ENCODE measurements at places on chromosomes 6 and 20.

- no peak for DNase-seq
These were observed 2.5 kb upstream of the FASTKD5 start for GRCh38 chr20:3162080-3162611.

GRCh38 chr6:18186540-18187250 is 31.5 kb downstream of the KDM1B start:
- peak; percentile 66 for DNase-seq

- no peak for DNase-seq
These were observed 31.6 kb upstream of the CENPW start for GRCh38 chr6:126308362-126308761.

DNA sequence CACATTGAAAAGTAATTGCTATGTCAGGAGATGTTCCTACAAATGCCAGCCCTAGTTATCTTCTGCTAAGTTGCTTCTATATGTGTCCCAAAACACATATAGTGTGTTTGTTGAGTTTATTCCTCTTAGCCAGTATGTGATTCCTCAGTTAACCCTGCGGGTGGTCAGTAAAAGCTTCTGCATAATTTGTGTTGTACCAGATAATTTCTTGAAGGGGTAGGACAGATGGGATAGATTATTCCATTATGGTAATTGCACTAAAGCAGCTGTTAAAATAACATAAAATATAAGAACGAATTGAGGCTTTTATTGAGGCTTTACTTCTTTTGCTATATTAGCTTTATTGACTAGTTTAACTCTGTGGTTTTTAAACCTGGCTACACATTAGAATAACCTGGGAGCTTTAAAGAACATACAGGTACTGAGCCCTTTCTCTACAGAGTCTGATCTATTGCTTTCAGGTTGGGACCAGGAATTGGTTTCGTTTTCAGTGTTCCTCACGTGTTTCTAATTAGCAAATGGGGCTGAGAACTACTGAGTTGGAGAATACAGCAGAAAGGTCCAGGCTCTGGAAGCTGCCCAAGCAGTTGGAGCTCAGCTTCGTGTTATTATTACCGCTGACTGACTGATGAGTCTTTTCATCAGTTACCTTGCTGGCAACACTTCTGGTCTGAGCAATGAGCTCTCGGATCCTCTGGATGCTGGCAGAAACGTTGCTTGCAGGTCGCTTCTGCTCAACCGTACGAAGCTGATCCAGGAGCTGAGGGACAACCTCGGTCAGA is 56.9 kb downstream of the FAM229B start:
- no peak for DNase-seq

- peak; percentile 71 for DNase-seq
These were observed 55.3 kb upstream of the CEP85L start for GRCh38 chr6:118706702-118707101.

- no peak for DNase-seq
These were observed 32.7 kb upstream of the SLC22A1 start for GRCh38 chr6:160088784-160089533.

DNA sequence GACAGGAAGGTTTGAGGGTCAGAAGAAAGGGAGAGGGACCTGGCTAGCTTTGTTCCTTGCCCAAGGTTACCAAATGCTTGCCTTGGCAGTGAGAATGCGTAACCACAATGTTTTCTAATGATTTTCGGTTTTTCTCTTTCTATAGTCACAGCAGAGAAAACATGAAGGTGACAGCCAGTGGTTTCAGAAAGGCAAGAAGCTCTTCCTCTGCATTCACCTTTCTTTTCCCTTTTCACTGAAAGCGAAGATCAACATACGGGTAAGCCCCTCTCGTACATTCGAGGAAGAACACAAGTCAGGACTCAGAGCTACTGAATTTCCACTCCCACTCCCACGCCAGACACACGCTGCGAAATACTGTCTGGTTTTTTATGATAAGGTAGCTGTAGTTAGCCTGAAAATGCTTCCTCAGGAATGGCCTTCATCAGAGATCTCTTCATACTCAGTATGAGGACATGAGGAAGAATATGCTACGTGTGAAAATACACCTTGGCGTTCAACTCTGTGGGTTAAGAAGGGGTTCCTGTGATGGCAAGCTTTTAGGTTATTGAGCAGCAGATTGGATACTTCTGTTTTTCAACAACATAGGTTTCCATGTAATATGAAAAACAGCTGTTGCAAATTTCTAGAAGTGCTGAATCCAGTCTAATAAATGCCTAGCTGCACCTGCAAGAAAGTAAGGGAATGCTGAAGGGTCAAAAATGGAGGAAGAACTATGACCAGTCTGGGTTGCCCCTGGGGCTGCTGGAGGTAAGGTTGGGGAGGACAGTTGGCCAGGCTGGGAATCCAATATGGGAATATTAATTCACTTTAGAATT is 7.4 kb upstream of the CD83 start:
- DNase-seq = no peak

GRCh38 chr6:135179920-135180541 is 1.1 kb upstream of the MYB start:
- DNase-seq = no peak

DNA sequence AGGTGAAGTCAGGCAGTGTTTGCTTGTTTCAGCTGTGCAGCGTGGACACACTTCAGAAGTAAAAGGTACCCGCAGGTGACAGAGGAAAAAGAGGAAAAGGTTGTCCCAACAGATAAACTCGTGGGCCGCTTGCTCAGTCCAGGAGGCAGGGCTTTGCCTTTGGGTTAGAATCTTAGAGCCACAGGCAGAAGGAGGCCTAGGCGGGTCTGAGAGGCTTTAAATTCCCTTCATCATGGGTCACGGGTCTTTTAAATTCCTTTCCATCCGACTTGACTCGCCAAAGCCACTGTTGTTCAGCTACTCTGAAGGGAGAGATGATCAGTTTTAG is 48.2 kb downstream of the AGPAT4 start:
- peak; percentile 28 for DNase-seq

DNA sequence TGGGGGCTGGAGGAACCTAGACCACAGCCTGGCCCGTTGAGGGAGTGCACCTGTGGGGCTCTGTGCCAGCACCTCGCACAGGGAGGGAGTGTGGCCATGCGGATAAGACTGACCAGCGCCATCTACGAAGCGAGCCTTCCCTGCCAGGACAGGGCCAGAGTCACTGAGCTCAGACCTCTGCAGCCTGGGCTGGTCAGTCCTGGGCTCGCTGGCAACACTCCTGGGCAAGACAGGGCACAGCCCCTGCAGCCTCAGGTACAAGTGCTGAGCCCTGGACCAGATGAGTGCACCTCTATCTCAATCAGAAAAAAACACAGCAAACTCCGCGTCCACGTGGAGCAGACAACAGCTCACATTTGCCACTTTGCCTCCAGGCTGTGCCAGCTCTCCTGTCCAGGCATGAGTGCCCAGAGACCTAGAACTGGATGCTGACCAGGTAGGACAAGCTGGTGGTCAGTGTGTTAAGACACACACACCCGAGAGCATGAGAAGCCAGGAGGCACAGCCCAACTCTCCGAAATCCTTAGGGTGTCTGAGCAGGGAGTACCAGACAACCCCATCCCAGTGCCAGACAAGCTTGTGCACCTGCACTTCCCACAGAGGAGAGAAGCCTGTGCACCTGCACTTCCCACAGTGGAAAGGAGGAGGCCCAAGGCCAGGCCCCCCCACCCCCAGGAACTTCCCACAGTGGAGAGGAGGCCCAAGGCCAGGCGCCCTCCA is 4.9 kb downstream of the ARFRP1 start:
- no peak for DNase-seq
